ENCODE measurements at places on chromosomes 3 and 15. TPM values are rescaled to one million over a fixed set of nuclear protein-coding genes. Genes with fewer than 3 reads are reported as not detected.

The RTF1 gene
- total RNA-seq = 42.0 TPM

The CLDN16 gene
- total RNA-seq = not detected

The CLDN18 gene
- not detected for total RNA-seq

The IMPG2 gene
- total RNA-seq = 0.47 TPM

The CD200R1 gene
- total RNA-seq = 12.8 TPM

The PLA1A gene
- total RNA-seq = not detected

The UROC1 gene
- total RNA-seq = not detected

The FMN1 gene
- 35.2 TPM for total RNA-seq

The GPD1L gene
- total RNA-seq = 24.1 TPM

The CPNE9 gene
- not detected for total RNA-seq

The HYAL1 gene
- not detected for total RNA-seq

The BTLA gene
- 16.0 TPM for total RNA-seq

- no peak for DNase-seq
These were observed 616.0 kb upstream of the NAALADL2 start for GRCh38 chr3:174243171-174243570.

GRCh38 chr3:45969953-45970352, 25.7 kb downstream of the FYCO1 start:
- DNase-seq = no peak

GRCh38 chr3:52795298-52795900, 803 bp downstream of the ITIH3 start:
- DNase-seq = no peak

DNA sequence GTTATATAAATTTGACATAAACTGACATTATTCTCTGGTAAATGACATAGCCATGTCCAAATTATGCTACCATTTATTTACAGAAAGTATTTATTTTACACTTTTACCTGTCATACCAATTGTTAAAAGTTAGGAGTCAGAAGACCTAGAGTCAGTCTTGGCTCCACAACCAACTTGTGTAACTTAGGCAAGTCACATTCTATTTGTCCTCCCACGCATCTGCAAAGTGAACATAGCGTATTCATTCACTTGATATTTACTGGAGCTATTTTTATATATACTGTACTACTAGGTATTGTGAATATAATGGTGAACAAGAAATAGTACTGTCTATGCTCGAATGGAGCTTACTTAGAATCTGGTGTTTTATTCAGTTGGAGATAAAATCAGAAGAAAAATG, 78.7 kb downstream of the ZNF280D start:
- no peak for DNase-seq

GRCh38 chr3:141386611-141387111, 18.4 kb downstream of the ZBTB38 start:
- no peak for DNase-seq

- no peak for DNase-seq
These were observed 1.8 kb downstream of the KCNMB2 start for GRCh38 chr3:178538056-178538455.

- no peak for DNase-seq
These were observed 14.0 kb upstream of the KLF15 start for GRCh38 chr3:126371096-126371705.

- no peak for DNase-seq
These were observed 8.4 kb upstream of the ANP32A start for GRCh38 chr15:68829068-68829467.

- no peak for DNase-seq
These were observed 72.3 kb upstream of the PRICKLE2 start for GRCh38 chr3:64297563-64297962.

GRCh38 chr15:60773901-60774300, 295.0 kb upstream of the ICE2 start:
- no peak for DNase-seq

GRCh38 chr15:30882849-30883433, 20.8 kb upstream of the FAN1 start:
- no peak for DNase-seq

GRCh38 chr3:100591411-100591810, 18.0 kb upstream of the ADGRG7 start:
- no peak for DNase-seq

DNA sequence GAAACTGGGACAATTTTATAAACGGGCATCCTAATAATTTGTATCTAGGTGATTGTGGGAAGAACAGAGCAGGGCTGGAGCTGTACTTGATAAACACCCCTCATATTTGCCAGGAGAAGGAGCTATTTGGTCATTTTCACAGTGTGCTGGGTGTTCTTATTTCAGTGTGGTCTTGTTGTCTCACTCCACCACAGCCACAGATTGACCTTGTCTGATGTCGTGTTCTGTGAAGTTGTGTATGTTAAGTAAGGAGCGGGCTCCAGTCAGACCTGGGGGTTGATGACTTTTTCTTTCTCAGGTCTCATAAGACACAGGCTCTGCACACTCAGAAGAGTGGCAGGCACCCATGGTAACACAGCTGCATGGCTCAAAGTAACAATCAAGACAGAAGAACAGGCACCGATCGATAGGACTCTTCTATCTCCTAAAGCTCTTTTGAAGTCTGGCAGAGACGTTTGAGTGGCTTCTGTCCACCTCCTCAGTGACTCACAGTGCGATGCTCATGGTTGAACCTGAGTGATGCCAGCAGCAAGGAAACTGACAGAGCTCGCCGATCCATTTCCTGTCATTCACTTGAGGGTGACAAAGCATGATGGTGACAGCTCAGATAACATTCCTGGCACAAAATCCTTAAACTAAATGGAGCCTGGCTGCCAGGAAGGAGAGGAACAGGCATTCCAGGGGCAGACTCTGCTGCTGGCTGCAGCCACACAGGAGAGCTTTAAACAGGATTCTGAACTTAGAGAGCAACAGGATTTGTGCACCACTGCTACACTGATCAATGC, 20.8 kb downstream of the DPH3 start:
- no peak for DNase-seq

DNA sequence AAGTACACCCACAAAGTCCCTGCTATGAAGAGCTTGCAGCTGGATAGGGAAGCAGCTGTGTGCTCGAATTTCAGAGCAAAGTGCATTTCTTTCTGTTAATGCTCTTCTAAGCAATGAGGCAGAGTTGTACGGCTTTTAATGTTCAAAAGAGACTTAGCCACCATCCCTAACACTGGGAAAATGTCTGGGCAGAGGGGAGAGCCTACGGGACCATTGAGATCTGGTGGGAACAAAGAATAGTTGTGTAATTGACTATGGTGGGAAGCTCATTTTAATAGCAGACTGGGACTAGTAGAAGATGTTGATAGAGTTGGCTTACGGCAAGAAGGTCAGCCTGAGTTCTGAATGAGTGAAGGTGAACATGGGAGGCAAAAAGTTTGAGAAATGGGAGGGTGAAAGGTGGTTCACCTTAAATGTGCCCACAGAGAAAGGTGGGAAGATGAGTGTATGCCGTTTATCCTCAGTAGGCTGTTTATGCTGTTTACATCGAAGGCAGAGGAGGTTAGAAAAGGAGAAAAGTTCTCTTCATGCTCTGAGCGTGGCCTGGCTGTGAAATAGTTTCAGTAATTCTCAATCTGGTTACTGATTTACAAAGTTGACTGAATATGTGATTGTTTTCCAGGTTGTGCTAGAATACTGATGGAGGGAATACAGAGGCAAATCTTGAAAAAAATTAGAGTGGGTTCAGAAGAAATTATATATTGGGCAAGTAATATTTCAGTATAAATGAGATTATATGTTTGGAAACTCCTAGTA, 22.9 kb upstream of the UTS2B start:
- no peak for DNase-seq

- DNase-seq = no peak
These were observed 272.5 kb upstream of the TGFBR2 start for GRCh38 chr3:30333903-30334302.

DNA sequence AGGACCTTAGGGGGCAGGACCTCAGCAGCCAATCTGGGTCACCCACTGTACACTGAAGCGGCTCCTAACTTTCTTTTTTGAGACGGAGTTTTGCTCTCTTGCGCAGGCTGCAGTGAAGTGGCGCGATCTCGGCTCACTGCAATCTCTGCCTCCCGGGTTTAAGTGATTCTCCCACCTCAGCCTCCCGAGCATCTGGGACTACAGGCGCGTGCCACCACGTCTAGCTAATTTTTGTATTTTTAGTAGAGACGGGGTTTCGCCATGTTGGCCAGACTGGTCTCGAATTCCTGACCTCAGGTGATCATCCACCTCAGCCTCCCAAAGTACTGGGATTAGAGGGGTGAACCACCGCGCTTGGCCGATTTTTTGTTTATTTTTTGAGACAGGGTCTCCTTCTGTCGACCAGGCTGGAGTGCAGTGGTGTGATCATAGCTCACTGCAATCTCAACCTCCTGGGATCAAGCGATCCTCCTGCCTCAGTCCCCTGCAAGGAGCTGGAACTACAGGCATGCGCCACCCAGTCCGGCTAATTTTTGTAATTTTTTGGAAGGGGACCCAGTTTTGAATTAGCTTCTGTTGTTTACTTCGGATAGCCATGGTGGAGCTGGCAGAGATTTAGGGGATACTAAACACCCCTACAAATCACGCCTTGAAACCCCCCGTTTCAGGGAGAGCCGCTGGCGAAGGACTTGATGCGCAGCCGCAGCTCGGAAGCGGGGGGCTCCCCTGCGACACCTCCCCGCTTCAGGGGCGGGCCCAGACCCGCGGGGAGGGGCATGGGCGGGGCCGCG, 1.5 kb upstream of the CLK3 start:
- no peak for DNase-seq

GRCh38 chr3:67897351-67898336, 243.2 kb upstream of the SUCLG2 start:
- no peak for DNase-seq

DNA sequence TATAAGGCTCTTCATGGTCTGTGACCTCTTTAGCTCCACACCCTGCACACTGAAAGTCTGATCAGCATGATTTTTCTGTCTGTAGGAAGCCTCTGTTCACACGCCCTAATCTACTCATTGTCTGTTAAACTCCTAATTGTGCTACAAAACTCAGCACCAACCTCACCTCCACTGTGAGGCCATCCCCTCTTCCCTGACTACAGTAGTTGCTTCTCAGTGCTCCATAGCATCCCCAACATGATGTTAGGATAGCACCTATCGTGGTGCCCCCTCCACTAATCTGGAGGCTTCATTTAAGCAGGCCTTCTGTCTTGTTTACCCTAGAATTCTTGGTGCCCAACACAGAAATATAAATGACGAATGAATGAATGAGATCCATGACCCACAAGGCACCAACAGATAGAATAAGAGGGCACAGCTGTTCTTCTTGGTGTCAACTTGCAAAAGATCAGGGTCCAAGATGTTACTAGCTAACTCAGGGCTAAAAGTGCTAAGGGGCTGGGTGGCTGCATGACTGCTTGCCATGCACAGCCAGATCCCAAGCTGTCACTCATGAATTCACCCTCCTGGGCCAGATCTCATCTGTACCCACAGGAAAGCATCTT, 55.2 kb upstream of the HEG1 start:
- DNase-seq = no peak

DNA sequence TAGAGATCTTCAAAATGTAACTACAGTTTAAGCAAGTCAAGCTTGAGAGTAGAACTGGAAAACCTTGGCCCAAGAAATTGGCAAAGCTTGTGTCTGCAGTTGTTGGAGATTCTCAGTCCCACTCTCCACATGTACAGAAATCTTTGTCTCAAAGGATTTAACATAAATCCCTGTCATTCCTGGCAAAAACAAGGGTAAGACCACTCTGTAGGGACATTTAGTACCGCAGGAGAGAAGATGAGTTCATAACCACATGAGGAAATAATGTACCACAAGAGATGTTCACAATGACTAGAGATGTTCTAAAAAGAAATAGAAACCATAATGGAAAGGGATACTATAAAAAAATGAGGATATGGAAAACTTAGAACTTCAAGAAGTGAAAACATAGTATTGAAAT, 73.7 kb downstream of the RAB7A start:
- no peak for DNase-seq

- no peak for DNase-seq
These were observed 17.4 kb downstream of the ABTB1 start for GRCh38 chr3:127690106-127690505.

DNA sequence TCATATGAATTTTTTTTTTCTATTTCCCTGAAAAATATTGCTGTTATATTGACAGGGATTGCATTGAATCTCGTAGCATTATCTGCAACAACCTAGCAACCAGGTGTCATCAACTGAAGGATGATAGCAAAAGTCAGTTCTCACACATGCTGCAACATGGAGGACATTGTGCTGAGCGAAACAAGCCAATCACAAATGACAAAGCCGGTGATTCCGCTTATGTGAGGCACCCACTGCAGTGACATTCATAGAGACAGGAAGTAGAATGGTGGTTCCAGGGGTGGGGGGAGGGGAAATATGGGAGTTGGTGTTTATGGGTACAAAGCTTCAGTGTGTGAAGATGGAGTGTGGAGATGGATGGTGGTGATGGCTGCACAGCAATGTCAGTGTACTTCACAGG, 7.6 kb downstream of the NIPA1 start:
- DNase-seq = no peak

DNA sequence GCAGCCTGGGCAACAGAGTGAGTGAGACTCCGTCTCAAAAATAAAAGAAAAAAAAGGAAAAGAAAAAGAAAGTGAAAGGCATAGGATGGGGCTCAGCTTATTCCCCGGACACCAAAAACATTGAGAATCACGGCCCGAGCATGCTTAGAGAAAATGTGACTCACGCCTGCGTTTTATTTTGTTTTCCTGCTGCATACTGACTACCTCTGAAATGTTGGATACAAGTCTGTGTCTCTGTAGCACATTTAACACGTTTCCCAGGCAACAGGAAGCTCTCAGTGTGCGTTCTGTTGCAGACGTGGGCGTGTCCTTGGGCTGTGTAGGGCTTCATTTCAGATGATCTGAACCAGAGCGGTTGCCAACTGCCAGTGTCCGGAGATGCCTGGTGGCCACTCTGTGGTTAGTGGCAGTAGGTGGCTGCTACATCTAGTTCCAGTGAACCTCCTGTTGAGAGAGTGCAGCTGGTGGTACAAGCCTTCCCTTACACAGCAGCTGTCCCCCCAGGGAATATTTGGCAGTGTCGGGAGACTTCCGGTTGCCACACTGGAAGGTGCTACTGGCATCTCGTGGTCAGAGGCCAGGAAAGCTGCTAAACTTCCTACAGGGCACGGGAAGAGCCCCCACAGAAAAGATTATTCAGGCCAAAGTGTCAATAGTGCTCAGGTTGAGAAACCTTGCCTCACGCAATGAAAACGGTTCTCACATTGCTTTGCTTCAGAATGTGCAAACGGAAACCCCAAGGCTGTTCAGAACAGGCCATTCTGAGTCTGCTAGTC, 3.0 kb downstream of the SLC51A start:
- DNase-seq = no peak

- DNase-seq = no peak
These were observed 545.5 kb upstream of the MDFIC2 start for GRCh38 chr3:70857916-70858315.

DNA sequence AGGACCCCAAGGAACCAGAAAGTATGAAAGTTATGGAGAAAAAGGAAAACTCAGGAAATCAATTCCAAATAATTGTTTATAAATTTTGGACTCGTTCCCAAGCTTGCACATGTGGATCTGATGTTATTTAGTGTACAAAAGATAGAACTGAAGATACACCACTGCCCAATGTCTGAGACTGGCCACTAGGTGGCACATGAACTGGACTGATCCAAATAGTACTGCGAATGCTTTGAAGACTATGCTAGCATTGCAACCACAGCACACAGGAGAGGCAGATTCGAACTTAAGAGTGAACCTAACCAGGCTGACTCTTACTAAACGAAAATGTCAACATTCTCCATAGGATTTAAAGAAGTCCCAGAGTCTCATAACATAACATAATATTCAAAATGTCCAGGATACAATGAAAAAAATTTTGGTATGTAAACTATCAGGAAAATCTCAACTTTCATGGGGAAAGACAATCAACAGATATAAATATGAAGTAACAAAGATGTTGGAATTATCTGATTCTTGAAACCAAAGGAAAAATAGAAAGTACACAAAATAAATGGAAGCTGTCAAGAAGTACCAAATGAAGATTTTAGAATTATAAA, 596.7 kb downstream of the FGF12 start:
- DNase-seq = no peak

GRCh38 chr15:82045179-82045891, 483 bp downstream of the MEX3B start:
- no peak for DNase-seq
